ENCODE measurements at places on chromosomes 12 and 14.
A peak's percentile ranks its signal among the peaks of the same experiment; 100 is the strongest.

- no peak for DNase-seq
Measured at GRCh38 chr14:52873694-52874093, 77.2 kb downstream of the FERMT2 start.

DNA sequence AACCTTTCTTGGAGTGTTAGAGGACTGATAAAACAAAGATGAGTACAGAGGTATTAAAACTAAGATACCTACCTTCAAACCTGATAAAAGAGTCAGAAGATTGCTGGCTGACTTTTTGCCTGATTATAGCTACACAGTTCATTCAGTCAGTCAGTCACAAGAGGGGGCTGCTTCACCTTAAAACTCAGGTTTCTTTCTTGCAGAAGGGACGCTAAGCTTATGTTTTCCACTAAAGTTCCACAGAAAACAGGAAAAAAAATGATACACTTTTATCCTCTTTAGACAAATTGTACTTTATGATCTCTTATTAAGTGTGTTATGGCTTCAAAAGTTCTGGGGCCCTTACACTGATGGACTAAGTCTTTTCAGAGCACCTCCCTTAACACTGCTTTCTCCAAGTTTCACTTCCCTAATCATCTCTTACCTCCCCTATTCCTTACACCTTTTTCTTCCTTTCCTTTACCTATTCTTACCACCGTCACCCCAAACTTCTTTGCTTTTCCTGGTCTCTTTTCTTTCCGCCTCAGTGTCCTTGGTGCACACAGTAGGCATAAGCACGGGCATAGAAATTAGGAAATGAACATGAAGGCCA, 448.7 kb upstream of the OR4E1 start:
- DNase-seq, result no peak

DNA sequence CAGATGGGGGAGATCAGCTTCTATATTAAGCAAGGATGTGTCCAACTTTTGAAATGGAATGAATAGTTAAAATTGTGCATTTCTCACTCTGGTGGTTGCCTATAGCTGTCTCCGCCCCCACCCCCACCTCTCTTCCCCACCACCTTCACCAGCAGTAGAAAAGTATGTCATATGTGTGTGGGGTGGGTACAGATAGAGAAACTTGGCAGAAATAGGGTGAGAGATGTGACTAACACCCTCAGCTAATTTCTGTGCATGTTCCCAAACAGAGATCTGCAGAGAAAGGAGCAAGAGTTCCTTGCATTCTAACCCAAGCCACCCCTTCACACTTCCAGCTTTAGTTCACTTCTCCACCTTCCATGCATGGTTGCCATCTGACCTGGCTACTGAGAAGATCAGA, 980.1 kb downstream of the NRXN3 start:
- no peak for DNase-seq

GRCh38 chr14:22194664-22195063, 394.4 kb downstream of the DAD1 start:
- DNase-seq, result peak; percentile 78

- DNase-seq, result no peak
Measured at GRCh38 chr12:126182619-126183236, 1117.5 kb downstream of the AACS start.

- DNase-seq, result no peak
Measured at GRCh38 chr12:67437011-67437410, 167.9 kb downstream of the CAND1 start.

GRCh38 chr12:127680516-127680915, 586.5 kb upstream of the TMEM132C start:
- DNase-seq, result no peak

DNA sequence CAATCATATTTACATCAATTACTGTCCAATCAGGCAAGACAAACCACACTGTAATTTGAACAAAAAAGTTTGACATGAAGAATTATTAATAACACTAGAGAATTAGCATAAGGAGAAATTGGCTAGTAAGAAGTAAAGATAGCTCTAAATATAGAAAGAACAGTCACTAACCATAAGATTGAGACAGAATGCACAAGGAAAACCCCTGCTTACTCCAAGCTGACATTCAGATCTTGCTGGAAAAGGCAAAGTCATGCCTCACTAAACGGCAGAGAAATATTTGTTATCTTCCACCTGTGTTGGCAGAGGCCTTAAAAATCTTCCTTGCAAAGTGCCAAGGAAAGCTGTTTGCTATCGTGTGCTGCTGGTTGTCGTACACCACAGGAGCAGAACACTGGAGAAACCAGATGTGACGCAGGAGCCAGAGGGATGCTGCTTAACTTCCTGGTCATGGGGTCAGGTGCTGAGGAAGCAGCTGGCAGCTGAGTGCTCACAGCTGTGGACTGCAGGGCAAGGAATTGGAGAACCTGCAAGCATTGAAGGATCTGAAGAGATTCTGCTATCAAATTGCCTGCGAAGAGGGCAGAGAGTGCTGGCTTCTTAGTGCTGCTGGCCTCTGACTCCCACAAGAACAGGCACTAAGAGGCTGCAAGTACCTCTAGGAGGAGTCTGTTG, 1323.3 kb downstream of the LRFN5 start:
- peak; percentile 1 for DNase-seq

DNA sequence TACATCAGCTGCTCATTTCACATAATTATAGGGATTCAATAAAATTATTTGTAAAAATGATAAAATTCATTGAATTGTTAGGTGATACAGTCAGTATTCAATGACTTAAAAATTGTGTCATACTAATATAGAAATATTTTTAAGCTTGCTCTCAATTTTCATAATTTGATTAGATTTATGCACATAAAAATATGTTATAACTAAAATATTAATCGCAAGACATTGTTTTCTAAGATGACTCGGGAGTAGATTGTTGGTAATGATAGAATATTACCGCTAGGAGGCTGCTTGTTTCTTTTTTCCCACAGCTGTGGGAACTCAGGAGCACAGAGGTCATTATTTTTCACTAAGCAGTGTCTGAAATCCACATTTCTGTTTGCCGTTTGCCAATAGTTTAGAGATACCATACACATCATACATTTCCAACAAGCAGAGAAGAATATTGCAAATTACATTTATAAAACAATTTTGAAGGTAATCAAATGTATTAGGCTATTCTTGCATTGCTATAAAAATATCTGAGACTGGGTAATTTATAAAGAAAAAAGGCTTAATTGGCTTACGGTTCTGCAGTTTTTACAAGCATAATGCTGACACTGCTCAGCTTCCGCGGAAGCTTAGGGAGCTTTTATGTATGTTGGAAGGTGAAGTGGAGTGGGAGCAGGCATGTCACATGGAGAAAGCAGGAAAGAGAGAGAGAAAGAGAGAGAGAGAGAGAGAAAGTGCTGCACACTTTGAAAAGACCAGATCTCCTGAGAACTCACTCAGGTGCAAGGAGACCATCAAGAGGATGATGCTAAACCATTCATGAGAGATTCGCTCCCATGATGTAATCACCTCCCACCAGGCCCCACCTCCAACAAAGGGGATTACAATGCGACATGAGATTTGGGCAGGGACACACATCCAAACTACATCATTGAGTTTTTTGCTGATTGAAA, 9.2 kb downstream of the CD69 start:
- no peak for DNase-seq

DNA sequence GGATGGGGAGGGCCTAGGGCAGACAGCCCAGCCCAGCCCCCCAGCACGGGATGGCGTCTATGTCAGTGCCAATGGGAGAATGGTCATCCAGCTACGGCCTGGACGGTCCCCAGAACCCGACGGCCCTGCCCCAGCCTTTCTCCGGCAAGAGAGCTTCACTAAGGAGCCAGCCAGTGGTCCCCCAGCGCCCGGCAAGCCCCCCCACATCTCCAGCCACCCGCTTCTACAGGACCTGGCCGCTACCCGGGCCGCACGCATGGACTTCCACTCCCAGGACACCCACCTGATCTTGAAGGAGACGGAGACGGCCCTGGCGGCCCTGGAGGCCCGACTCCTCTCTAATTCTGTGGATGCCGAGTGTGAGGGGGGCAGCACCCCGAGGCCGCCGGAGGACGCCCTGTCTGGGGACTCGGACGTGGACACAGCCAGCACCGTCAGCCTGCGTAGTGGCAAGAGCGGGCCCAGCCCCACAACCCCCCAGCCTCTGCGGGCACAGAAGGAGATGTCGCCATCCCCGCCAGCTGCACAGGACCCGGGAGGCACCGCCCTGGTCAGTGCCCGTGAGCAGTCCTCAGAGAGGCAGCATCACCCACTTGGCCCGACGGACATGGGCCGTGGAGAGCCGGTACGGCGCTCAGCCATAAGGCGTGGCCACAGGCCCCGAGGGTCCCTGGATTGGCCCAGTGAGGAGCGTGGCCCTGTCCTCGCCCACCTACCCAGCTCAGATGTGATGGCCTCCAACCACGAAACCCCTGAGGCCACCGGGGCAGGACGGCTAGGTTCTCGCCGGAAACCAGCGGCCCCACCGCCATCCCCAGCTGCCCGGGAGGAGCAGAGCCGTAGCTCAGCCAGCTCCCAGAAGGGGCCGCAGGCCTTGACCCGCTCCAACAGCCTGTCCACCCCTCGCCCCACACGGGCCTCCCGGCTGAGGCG, 21.9 kb downstream of the CEP170B start:
- DNase-seq, result no peak

- peak; percentile 46 for DNase-seq
Measured at GRCh38 chr12:2691006-2691344, 103.8 kb upstream of the FKBP4 start.

- DNase-seq, result no peak
Measured at GRCh38 chr14:57870686-57871457, 5.0 kb upstream of the SLC35F4 start.

DNA sequence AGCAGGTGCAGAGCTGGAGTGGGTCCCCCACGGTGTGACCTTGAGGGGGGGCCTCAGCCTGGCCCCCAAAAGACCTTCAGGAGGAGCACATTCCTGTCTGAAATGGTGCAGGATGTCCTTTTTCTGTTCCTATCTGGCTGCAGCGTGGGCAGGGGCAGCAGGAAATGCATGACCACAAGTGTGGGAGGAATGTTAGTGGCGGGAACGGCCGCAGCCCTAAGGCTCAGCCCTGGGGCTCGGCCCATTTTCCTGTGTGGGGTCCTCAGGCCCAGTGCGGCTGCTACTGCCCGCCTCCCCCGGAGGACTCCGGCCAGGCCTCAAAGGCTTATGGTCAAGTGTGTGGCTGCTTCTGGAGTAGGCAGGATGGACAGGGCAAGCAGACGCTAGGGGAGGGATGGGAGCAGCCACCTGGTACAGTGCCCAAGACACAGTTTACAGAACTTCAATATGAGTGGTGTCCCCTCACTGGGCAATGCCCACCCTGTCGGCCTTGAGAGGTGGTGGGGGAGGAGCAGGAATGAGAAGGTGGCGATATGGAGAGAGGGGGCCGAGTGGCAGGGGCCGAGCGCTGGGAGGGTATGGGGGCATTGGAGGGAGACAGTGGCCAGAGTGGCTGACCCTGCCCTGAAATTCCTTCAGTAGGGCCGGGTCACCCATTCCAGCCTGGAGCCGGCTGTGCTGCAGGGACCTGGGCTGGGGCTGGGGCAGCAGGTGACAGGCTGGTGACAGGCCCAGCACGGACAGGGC, 137.4 kb downstream of the CALM1 start:
- no peak for DNase-seq

GRCh38 chr12:47088021-47088944, 8.5 kb upstream of the AMIGO2 start:
- DNase-seq, result peak; percentile 46

GRCh38 chr14:54216827-54217226, 180.0 kb upstream of the CDKN3 start:
- no peak for DNase-seq

GRCh38 chr12:3988519-3989217, 115.5 kb upstream of the PARP11 start:
- DNase-seq, result peak; percentile 62

- DNase-seq, result no peak
Measured at GRCh38 chr12:117403586-117404139, 42.2 kb upstream of the NOS1 start.

GRCh38 chr14:50399251-50400032, 2.8 kb upstream of the CDKL1 start:
- peak; percentile 54 for DNase-seq

GRCh38 chr12:52026263-52026662, 19.5 kb downstream of the TAMALIN start:
- DNase-seq, result no peak

DNA sequence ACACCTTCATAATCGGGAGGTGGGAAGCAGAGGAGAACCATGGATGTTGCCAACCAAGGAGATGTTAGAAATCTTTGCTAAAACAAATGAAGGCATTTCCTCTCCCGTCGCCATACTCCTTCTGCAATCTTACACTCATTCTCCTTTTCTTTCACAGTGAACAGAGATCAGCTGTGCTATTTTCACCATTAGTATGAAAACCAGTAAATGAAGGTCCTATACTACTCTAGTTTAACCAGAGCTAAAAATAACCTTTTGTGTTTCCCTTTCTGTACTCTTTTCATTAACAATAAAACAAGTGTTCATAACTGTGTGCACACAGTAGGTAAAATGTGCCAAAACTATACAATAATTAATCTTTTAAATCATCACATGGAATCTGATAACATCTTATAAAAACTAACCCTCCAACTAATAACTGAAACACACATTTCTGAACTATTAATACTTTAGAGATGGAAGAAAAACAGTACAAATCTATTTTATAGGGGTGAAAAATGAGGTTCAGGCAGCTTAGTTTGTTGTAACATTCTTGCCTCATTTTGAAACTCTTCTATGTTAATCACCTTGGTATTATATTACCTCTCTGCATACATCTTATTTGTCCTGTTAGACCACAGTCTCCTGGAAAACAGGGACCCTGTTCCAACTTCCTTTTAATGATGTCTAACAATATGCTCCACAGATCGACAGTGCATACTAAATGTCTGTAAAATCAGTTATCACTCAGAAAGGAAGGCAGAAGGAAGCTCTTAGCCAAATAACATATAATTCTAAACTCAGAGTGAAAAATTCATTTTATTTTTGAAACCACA, 69.5 kb downstream of the SPPL3 start:
- DNase-seq, result no peak

DNA sequence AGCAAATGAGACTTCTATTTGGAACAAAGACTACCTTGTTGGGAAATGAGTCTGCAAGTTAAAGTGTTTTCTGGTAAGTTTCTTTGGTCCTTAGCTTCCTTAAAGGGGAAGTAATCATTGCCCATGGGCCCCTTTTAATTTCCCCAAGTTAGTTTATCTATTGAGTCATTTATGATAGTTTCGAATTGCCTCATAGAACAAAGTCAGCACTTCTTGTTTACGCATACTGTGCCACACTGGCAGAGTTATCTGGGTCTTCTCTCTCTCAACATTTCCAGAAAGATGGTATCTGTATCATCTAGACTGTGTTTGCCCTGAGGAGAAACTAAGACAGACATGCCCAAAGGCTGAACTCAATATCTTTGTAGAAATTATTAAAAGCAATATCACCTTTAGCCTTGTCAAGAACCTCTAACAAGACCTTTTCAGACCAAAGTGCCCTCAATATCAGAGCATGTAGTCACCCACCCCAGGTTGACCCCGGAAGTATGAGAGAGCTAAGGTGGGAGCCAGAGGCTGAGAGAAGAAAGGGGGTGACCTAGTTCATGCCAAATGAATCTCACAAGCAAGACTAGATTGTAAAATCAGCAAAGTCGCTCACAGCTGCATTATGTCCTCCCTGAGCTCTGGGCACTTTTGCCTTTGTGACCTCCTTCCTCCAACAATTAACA, 40.0 kb downstream of the GPR65 start:
- DNase-seq, result no peak

GRCh38 chr12:113757221-113758002, 208.7 kb downstream of the RBM19 start:
- no peak for DNase-seq
